Brain microvascular endothelial cell (primary cell): ENCODE measurements at places on chromosomes 2 and 18.

GRCh38 chr2:28627722-28628480, 123.7 kb upstream of the PPP1CB start:
- no peak for DNase-seq

DNA sequence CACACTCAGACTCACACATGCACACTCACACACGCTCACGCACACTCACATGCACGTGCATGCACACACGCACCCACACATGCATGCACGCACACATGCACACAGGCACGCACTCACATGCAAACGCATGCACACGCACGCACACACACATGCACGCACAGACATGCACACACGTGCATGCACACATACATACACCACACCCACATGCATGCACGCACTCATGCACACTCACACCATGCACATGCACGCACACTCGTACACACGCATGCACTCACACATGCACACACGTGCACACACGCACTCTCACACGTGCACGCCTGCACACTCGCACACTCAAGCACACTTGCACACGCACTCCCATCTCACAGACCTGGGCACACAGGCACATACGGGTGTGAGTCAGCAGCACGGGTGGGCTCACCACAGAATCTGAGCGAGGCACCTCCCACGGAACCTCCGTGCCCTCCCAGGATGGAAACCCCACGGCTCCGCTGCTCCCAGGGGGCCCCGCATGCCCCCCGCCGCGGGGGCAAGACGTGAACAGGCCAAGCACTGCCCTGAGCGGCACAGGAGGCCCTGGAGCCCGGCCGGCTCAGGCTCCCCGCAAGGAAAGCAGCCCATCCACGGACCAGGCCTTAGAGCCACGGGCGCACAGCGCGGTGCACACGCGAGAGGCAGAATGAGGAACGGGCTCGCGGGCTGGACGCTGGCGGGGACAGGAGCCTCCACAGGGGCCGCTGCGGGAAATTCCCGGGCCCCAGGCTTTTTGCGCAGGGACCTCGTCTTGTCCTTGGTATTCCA, 8.4 kb upstream of the KCNG2 start:
- DNase-seq, result no peak

GRCh38 chr2:151189125-151189524, 72.5 kb downstream of the RBM43 start:
- no peak for DNase-seq

- no peak for DNase-seq
These were observed 99.1 kb downstream of the GREB1L start for GRCh38 chr18:21341141-21341540.

DNA sequence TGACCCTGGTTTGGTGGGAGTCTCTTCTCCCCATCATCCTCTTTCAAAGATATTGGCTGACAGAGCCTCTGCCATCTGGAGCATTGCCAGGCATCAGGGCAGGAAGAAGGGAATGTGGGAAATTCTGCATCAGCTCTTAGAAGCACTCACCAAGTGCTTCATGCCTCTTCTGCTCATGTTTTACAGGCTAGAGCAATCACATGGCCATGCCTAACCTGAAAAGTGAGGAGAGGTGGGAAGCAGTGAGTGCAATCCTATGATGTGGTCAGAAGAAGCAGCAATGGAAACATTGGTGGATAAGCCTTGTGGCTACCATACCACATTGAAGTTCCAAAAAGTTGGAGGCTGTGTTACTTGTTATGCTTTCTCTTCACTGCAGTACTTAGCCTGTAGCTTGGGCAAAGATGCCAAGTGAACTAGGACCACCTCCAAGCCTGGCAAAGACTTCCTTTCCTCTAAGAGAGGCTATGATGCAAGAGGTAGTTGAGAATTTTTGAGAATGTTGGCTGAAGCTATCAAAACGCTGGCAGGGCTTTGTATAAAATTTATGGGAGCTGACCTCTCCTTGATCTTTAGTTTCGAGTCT, 64.1 kb downstream of the BCL2L11 start:
- no peak for DNase-seq

DNA sequence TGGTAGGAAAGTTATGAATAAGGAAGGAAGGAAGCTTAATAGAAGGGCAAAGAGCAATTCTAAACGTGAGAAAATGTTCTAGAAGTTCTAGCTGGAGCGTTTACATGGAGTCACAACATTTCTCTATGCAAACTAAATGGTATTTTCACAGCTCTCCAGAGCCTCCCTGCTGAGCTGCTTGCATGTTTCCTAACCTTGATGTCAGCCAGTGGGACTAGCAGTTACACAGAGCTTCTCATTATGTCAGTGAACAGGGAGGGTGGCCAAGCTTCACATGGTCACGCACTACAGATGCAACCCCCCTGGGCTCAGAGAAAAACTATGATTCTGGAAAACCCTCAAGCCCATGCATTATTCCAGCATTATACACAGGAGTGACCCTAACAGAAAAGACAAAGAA, 153.4 kb upstream of the CCDC150 start:
- peak; percentile 29 for DNase-seq

GRCh38 chr2:131552871-131553270, 25.2 kb downstream of the CCDC74A start:
- no peak for DNase-seq

- peak; percentile 98 for DNase-seq
These were observed 272.8 kb upstream of the MMADHC start for GRCh38 chr2:149860276-149860921.

DNA sequence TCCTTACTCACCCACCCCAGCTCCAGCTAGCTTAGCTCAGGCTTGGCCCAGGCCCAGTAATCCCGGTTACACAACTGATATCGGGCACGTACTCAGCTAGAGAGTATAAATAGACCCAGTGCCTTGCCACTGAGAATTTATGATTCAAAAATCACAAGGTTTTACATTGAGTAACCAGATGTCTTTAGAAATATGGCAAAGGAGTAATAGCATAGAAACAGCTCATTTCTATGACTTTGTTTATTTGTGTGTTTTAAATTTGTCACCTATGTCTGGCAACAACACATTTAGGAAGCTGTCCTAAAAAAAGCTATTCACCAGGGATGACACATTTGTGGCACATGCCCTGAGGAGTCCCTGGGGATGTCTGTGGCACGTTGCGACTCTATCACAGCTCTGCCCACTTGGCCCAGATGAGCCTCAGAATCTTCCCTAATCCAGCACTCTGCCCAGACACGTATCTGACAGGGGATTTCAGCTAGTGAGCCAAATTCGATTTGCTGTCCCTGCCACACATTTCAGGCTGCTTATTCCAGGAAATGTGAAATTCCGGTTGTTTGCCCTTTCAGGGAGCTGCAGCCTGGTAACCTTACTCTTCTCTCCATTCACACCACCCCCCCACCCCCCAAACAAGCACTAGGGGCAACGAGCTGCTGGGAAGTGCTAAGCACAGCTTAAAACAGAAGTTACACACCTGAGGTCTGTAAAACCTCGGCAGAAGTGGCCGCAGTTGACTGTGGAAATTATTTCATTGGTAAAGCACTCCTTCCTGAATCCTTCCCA, 85.4 kb upstream of the ZCCHC2 start:
- peak; percentile 63 for DNase-seq

GRCh38 chr18:6881034-6881820, 151.7 kb downstream of the ARHGAP28 start:
- no peak for DNase-seq

GRCh38 chr2:215885536-215885935, 127.8 kb downstream of the MREG start:
- DNase-seq, result peak; percentile 56

DNA sequence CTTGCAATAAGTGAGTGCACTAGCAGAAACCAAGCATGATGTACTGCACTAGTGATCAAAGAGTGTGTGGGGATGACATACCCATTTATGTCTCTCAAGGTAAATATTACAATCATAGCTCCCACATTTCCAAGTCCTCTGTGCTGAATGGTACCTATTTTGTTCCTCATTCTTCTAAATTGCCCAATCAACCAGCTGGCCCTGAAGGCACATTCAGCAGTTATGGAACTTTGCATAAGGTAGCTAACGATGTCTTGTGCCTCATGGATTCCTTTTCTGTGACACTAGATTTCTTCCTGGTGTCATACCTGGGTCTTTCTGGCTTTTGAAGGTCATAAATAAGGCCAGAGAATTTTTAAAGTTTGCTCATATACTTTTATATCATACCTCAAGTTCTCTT, 963.0 kb downstream of the SLC4A3 start:
- DNase-seq, result no peak

GRCh38 chr18:69585696-69586095, 185.0 kb downstream of the DOK6 start:
- DNase-seq, result no peak

GRCh38 chr2:9247177-9247576, 40.6 kb downstream of the ASAP2 start:
- DNase-seq, result no peak

DNA sequence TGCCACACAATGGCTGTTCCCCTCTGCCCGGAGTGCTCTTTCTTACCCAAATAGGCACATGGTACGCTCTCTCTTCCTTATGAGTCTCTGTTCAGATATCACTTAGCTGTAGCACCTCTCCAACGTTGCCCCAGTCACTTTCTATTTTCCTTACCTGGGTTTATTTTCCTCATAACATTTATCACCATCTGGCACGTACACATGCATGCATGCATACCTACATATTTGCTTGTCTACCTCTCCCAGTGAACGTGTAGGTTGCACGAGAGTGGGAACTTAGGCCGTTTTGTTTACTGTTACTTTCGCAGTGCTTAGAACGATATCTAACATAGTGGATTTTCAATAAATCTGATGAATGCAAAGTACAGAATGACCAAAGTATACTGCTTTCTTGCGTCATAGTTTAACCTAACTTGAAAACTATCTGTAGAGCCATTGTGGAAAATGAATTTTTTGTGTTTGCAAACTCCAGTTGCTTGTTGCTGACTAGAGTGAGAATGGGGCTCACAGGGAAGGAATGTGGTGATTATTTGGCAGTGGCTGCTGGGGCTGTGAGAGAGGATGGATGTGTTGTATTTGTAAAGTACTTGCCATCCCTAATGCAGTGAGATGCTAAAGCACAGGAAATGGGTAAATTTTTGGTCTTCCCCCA, 47.1 kb downstream of the ACSL3 start:
- DNase-seq, result no peak

DNA sequence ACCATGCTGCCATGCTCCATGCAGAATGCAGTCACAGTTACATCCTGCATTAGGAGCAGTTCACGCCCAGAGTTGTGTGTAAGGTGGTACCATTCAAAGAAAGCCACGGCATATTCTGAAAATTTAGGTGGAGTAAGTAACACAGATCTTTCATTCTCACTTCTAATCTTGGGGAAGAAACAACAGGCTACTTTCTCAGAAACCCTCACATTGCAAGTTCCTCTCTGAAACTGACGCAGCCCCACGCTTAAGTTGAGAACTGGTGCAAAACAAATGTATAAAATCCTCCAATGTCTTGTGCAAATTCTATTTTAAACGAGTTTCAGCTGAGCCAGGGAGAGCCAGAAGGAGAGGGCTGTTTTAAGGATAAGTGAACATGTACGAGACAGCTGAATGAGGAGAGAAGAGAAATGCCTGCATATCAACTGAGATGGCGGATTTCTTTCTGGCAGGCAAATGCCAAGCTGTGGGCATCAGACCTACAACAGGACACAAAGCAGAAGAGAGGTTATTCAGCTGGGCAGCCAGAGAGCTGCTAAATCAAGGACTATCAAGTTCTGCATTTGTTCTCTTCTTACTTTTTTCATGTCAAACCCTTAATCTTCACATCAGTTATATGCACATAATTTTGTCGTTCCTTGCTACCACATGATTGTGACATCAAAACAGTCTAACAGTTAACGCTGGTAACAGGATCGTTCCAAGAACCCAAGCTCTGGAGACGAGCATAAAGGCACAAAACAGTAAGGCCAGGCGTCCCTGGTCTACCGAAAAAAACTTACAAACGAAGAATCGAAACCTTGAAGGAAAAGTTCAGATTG, 6.4 kb downstream of the ARL4C start:
- DNase-seq, result no peak

DNA sequence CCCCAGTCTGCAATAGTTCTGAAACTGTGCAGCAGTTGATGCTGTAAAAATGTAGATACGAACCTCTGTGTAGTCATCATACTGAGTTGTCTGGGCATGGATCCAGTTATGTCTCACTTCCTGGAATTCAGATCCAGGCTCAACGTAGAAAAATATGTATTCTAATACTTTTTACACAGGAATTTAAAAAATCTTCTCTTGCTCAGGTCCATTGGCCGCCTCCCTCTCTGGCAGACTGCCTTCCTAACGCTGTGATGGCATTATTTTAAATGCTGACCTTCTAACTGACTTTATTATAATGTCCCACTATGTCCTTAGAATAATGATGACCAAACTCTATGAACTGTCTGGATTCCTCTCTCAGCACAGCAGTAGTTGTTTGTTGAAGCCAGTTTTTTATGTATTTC, 119.6 kb downstream of the FEZ2 start:
- peak; percentile 92 for DNase-seq

- DNase-seq, result peak; percentile 69
These were observed 1.9 kb downstream of the MCFD2 start for GRCh38 chr2:46913471-46914381.

GRCh38 chr2:213609570-213610170, 325.4 kb downstream of the SPAG16 start:
- no peak for DNase-seq

- no peak for DNase-seq
These were observed 240.2 kb upstream of the PIK3C3 start for GRCh38 chr18:41714872-41715271.

DNA sequence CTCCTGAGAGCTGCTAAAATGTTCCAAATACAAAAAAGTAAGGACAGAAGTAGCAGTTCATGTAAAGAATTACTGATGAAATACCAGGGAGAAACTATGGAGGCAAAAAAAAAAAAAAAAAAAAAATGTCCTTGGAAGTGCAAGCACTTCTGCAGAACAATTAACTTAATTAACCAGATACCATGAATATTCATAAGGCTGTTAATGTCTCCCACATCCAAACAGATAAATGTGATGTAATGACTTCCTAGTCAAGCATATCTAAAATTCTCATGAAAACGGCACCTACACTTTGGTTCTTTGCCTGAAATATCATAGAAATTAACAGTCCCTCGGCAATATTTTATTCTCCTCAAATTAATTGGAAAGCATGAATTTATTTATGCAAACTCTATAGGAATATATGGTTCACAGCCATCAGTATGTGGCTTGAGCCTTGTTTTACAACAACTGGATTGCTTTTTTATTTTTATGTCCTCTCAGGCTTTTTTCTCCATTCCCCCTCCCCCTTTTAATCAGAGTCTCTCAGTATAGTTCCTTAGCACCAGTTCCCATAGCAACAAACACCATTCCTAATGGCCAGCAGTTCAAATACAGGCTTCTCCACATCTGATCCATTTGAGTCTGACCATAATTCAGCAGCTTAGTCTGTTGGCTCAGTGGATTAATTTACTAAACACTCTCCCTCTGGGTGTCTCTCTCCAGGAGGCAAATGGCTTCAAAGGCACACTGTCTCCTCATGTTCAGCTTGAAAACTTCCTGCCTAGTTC, 97.1 kb downstream of the ITGA4 start:
- no peak for DNase-seq

DNA sequence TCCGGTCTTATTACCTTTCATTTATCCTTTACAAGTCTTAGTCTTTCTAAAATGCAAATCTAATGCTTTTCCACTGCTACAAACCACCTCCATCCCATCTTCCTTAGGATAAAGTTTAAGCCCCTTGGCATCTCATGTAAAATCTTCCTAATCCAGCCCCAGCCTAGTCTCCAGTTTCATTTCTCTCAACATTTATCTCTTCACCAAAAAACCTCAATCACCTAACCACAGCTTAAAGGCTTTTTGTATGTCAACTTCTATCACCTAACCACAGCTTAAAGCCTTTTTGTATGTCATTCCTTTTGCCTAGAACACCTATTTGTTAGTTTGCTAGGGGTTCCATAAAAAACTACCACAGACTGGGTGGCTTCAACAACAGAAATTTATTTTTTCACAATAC, 4.2 kb downstream of the TRAK2 start:
- no peak for DNase-seq

GRCh38 chr18:48436907-48437306, 27.7 kb upstream of the ZBTB7C start:
- DNase-seq, result no peak
